Neural progenitor cell (in vitro differentiated cells): ENCODE measurements at places on chromosomes 12 and 14. TPM values are rescaled to one million over a fixed set of nuclear protein-coding genes. Genes with fewer than 3 reads are reported as not detected.

The LALBA gene
- not detected in 2 replicates for total RNA-seq

The HOXC9 gene
- total RNA-seq: not detected in 2 replicates

The TMEM63C gene
- 1.1 and 1.5 TPM in 2 replicates for total RNA-seq

The FBXO21 gene
- total RNA-seq: 69.3 and 114 TPM in 2 replicates

DNA sequence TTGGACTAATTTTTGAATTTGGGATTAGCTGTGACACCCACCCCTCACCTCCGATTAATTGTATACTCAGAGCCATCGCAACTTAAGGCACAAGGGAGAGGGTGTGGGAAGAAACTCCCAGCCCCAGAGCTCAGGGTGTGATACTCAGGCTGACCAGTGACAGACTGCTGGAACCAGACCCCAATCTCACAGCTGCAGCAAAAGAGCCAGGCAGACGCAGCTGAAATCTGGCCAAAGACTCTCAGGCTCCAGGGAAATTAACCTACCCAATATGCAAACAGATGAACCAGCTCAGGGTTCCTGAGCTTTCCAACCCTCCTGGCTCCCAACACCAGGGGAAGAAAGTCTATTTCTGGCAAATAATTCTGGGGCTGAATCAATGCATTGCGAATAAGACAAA lies 30.5 kb downstream of the ANAPC7 start:
- no peak overlapping the region for H3K4me3 ChIP-seq
- no peak for DNase-seq
- peaks cover 13% of the 10 kb centered on the region for H3K36me3 ChIP-seq
- H3K27me3 ChIP-seq: no peaks in the 10 kb centered on the region

DNA sequence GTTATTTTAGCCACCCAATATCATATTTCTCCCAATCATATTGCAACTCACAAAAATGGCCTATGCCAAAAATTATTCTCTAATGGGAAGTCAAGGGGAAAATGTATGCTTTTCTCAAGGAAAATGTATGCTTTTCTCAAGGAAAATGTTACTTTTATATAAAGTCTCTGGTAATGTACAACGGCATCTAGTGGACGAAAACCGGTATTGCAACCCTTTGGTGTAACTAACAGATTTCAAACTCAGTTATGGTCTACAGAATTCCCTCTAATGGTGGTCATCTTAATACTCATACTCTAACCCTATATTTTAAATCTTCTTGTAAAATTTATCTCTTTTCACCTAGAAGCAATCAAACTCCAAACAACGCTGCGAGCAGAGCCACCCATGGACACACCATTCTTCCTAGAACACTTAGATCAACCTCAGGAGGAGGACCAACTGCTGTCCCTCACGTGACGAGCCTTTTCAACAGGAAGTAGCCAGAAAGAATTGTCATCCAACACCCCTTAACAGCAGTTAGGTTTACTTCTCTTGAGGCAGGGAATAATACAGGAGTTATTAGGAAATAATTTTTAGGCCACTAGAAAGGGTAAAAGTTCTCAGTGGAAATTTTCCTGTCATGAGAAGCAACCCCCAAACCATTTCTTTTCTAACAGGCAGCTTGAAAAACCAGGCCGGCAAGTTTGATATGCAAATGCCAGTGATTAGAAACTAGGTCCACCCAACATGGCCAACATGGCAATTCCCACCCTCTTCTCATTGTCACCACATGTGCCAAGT lies 20.1 kb downstream of the APOBEC1 start:
- H3K4me3 ChIP-seq: no peak overlapping the region
- H3K4me1 ChIP-seq: peaks cover 19% of the 10 kb centered on the region
- H3K36me3 ChIP-seq: no peaks in the 10 kb centered on the region
- H3K27ac ChIP-seq: no peak overlapping the region

GRCh38 chr12:2169489-2169888 lies 116.7 kb downstream of the CACNA1C start:
- DNase-seq: no peak
- no peaks in the 10 kb centered on the region for H3K27me3 ChIP-seq
- H3K27ac ChIP-seq: no peak overlapping the region
- no peak overlapping the region for H3K4me3 ChIP-seq

DNA sequence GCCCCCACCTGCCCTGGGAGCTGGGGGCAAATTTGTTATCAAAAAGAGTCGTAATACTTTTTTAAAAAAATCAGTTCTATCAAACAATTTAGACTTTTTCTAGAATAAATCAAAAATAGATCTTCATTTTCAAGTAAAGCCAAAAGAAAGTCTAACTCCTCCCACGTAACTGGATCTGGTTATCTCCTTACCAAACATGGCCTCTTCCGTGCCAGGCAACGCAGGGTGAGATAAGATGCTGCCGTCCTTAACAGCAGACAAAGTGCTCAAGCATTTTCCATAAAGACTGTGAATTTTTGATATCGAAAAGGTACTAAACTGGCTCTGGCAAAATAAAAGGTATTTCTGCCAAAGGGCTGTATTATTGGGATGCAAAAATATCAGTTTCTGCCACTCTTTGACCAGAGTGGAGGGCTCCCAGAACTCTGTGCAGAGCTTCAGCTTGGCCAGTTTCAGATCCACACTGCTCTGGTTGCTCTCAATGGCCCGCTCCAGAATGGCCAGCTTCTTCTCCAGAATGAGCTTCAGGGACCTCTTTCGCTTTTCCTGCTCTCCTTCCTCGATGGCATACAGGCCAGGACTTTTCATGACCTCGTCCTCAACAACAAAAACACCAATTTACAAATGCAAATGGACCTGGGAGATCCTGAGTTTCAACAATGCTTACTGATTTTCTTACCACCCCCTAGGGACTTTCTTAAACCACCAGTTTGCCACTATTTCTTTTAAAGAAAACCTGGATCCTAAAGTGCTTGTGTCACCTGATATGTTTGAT lies 29.0 kb downstream of the NRDE2 start:
- DNase-seq: no peak
- no peaks in the 10 kb centered on the region for H3K36me3 ChIP-seq
- no peaks in the 10 kb centered on the region for H3K4me1 ChIP-seq
- no peaks in the 10 kb centered on the region for H3K27me3 ChIP-seq
- no peak overlapping the region for H3K4me3 ChIP-seq

DNA sequence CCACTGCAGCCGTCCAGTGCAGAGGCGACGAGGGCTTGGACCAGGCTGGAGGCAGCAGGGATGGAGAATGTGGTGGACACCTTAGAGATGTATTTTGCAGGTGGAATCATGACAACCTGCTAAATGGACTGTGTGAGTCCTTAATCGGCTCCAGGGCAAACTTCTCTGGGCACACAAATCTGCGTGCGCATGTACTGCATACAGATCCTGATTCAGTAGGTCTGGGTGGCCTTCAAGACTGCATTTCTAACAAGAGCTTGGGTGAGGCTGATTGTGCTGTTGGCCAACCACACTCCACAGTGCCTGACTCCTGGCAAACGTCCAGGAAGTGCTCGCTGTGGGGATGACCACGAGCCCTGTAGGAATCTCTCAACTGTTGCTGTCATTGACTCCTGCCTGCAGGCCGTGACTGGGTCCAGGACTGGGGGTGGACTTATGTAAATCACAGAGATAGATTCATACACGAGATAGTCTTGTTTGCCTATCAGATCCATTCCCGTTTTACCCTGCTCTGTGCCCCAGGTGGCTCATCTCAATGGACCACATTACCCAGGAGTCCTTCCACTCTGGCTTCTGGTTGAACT lies 27.2 kb downstream of the JDP2 start:
- DNase-seq: no peak
- peaks cover 41% of the 10 kb centered on the region for H3K4me1 ChIP-seq
- H3K27me3 ChIP-seq: no peaks in the 10 kb centered on the region
- H3K36me3 ChIP-seq: no peaks in the 10 kb centered on the region
- no peak overlapping the region for H3K4me3 ChIP-seq

GRCh38 chr12:52876372-52876771 lies 27.6 kb upstream of the KRT78 start:
- H3K27ac ChIP-seq: no peak overlapping the region
- H3K27me3 ChIP-seq: peaks cover 31% of the 10 kb centered on the region
- H3K4me3 ChIP-seq: no peak overlapping the region
- peaks cover 12% of the 10 kb centered on the region for H3K4me1 ChIP-seq
- DNase-seq: no peak
- no peaks in the 10 kb centered on the region for H3K36me3 ChIP-seq

- no peaks in the 10 kb centered on the region for H3K27me3 ChIP-seq
- H3K4me1 ChIP-seq: peaks cover 22% of the 10 kb centered on the region
- no peak overlapping the region for H3K4me3 ChIP-seq
- DNase-seq: no peak
- H3K27ac ChIP-seq: no peak overlapping the region
- no peaks in the 10 kb centered on the region for H3K36me3 ChIP-seq
Measured at GRCh38 chr14:99757331-99758070, 35.7 kb upstream of the EML1 start.

GRCh38 chr14:59154373-59154772 lies 34.1 kb upstream of the DAAM1 start:
- H3K4me1 ChIP-seq: no peaks in the 10 kb centered on the region
- no peak overlapping the region for H3K27ac ChIP-seq
- no peaks in the 10 kb centered on the region for H3K36me3 ChIP-seq

DNA sequence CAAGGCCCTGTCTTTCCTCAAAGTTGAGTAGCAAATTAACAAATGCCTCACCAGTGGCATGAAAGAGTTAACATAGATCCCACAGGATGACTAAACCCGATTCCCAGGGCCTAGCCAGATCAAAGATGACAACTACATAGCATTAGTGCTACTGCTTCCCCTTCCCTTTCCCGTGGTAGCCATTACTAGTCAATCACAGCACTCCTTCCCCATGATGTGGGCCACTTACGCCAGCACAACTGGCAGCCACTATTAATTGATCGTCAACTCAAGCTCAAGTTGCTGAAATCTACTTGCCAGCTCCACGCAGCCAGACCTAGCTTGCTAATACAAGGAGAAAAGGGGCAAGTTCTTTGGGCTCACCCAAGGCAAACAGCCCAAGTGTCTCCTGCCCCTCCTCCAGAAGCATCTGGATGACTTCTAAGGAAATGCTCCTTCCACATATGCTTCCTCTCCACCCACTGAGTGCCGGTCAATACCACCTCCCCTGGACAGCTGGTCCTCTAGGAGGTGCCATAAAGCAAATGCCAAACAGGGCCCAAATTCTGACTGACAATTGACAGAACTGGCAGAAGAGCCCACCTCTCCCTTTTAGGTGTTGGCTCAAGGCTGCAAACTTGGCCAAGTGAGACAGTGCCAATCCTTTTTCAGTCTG lies 72.6 kb downstream of the NUAK1 start:
- H3K27me3 ChIP-seq: no peaks in the 10 kb centered on the region
- no peak for DNase-seq
- H3K36me3 ChIP-seq: no peaks in the 10 kb centered on the region
- H3K27ac ChIP-seq: no peak overlapping the region
- H3K4me3 ChIP-seq: no peak overlapping the region
